ENCODE measurements at places on chromosomes 13 and 19.

DNA sequence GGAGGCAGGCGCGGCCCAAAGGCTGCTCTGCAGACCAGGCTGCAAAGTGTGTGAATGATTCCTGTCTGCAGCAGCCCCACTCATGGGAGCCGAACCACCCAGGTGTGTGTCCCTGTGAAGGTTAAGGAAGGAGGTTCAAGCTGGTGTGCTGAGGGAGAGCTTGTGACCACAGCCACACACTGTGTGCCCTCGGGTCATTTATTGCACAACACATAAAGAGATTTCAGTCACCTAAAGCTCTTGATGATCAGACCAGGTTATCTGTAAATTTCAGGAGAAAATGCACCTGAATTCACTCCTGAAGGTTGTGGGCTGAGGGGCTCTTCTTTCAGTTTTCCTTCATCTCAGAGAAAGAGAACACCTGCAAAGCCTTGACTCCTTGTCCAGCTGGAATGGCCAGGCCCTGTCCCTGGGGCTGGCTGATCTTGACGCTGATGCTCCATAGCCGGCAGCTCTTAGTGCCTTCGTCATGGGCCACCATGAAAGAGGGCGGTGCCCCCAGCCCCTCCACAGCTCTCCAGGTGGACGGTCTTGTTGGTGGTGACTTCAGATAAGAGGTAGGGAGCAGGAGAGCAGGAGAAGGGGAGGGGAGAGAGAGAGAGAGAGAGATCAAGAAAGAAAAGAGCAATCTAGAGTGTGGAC lies 110.8 kb upstream of the C1QTNF9B start:
- DNase-seq: no peak

GRCh38 chr13:76293751-76294150 lies 592.5 kb downstream of the KCTD12 start:
- DNase-seq: no peak

DNA sequence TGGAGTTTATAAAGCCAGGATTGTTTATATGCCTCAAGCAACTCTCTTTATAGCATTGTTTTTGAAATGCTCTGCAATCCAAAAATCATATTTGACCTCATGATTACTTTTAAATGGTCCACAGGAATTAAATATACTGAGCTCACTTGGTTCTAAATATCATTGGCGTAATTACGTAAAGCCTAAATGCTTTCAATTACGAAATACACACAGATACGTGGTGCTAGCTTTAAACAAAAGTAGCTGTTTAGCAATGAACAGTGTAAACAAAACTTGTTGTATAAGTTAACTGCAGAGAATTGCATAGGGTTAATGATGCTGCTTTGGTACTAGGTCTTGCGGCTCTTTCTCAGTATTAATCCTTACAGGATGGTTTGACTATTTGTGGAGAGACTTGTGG lies 346.6 kb downstream of the COG6 start:
- no peak for DNase-seq

GRCh38 chr19:40365613-40366401 lies 17.3 kb downstream of the PLD3 start:
- peak; percentile 5 for DNase-seq

DNA sequence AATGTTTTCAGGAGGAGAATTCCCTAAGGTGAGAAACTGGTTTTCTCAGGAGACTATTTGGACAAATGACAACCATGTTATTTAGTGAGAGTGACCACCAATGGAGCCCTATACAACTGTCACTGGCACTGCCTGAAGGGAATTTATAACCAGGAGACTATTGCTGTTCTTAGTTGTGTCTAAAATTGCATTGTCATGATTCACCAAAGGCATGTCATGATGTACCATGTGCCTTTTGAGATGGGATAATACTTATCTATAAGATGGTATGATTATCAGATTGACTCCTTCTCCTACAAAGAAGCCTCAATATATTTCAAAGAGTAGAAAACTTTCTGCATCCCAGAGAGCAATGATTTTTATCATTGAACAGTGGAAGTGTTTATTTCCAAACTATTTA lies 739.4 kb upstream of the GPC6 start:
- DNase-seq: no peak

- DNase-seq: no peak
These were observed 150.6 kb upstream of the RNF113B start for GRCh38 chr13:98327371-98328270.

DNA sequence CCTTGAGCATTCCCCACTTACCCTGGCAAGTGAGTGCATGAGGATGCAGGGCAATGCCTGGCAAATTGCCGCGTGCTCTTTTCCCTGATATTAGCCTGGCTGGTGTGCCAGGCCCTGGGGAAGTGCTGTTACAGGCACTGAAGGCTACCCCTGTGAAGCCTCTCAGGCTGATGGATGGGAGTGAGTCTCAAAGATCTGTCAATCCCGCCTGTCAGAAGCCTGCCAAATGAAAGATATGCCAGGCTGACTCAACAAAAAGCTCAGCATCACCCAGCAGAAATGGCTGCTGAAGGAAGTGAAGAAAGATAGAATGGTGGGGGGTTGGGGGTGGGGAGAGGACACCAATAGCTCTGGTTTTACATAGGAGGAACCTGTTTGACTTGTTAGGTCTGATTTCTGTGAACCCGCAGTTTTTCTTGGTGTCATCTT lies 112.1 kb downstream of the LACC1 start:
- DNase-seq: no peak

GRCh38 chr19:2476451-2477140 lies 669 bp downstream of the GADD45B start:
- no peak for DNase-seq

GRCh38 chr13:28597641-28598040 lies 61.3 kb upstream of the POMP start:
- DNase-seq: no peak

DNA sequence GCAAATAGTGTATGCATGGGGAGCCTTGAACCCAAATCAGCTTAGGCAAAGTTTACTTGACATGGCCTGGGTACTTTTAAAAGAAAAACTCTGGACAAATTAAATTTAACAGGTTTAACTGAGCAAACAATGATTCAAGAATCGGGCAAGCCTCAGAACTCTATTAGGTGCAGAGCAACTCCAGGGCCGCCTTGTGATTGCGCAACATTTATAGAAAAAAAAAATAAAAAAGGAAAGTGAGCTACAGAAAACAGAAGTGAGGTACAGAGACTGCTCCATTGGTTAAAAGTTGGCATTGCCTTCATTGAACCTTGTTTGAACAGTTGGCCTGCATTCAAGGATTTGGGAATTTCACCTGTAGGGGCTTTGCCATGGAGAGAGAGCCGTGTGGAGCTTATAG lies 421.0 kb upstream of the TSHZ3 start:
- no peak for DNase-seq

DNA sequence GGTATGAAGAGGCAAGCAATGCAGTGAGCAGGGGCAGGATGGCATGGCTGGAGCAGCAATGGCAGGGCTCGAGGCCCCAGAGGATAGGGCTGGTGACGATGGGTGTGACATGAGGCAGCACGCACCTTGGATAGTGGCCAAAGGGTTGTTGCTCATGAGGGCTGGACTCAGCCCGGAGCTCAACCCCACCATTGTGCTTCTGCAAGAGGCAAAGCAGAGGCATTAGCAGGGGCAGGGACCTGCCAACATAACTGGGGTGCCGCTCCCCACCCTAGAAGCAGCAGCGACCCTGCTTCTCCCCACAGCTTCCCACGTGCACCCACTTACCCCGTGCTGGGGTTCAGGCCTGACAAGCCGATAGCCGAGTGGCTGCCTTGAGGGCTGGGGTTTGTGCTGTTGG lies 15.8 kb downstream of the ZNF574 start:
- no peak for DNase-seq

DNA sequence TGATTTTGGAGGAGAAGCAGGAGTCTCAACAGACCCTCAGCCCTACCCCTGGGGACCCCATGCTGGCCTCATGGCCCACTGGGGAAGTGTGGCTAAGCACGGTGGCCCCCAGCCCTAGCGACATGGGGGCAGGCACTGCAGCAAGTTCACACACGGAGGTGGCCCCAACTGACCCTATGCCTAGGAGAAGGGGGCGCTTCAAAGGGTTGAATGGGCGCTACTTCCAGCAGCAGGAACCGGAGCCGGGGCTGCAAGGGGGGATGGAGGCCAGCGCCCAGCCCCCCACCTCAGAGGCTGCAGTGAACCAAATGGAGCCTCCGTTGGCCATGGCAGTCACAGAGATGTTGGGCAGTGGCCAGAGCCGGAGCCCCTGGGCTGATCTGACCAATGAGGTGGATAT lies 14.9 kb downstream of the NCAN start:
- no peak for DNase-seq

- DNase-seq: no peak
These were observed 1.4 kb upstream of the TSHZ3 start for GRCh38 chr19:31350693-31351055.

- DNase-seq: no peak
These were observed 16.2 kb downstream of the UNC13A start for GRCh38 chr19:17671906-17672305.

DNA sequence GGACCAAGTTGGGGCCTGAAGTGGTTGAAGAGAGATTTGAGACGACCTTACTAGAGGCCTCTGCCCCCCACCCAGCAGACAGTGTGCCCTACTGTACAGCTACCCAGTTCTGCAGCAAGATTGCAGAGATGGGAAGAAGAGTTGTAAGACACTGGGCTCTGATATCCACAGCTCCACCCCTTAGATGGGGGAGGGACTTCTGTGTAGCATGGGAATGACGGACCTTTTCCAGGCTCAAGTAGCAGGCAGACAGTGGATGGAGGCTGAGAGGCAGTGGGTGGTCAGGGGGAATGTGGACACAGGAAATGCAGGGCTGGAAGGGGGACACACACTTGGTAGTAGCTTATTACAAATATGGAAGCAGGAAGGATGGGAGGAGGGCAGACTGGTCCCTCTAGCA lies 13.0 kb downstream of the LRFN3 start:
- DNase-seq: no peak

DNA sequence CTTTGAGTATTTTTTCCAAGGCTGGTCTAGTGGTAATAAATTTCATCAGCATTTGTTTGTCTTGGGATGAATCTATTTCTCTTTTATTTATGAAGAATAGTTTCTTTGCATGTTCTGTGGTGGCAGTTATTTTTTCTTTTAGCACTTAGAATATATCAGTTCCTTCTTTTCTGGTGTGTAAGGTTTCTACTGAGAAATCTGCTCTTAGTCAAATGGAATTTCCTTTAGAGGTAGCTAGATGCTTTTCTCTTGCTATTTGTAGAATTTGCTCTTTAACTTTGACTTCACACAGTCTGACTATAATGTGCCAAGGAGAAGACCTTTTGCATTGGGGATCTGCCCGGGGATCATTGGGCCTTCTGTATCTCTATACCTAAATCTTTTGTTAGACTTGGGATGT lies 4.1 kb upstream of the SIGLEC6 start:
- no peak for DNase-seq

GRCh38 chr19:9308091-9308770 lies 1.4 kb downstream of the ZNF699 start:
- no peak for DNase-seq

GRCh38 chr19:55384131-55384919 lies at the start of gene TMEM238:
Gene TMEM238 (minus strand): TSS chr19:55384292. CDS start chr19:55384259, 33 bp downstream.
- no peak for DNase-seq

DNA sequence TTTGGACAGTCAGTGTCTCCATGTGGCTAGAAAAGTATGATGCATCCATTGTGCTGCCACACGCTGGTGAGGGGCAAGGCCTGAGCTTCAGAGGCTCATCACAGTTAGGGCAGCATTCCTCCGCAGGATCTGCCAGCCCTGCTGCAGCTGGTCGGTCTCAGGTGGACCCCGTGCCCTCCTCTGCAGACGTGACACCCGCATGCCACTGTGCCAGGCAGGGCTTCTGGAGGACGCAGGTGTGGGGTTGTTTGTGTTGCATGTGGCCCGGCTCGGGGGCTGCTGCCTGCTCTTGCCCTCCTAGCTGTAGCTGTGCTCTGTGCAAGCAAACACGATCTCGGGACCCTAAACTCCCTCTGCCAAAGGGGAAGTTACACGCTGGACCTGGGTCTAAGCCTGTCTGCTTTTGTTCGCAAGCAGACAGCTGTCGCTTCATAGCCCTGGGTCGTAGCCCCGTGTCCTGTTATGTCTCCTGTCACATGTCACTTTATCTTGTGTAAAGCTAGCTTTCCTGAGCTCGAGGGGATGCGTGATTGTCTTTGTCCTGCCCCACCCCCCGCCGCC lies 45.3 kb downstream of the SLC7A9 start:
- no peak for DNase-seq

GRCh38 chr13:61370520-61370919 lies 45.1 kb downstream of the PCDH20 start:
- no peak for DNase-seq

GRCh38 chr13:72521940-72522661 lies 205.3 kb downstream of the MZT1 start:
- no peak for DNase-seq

DNA sequence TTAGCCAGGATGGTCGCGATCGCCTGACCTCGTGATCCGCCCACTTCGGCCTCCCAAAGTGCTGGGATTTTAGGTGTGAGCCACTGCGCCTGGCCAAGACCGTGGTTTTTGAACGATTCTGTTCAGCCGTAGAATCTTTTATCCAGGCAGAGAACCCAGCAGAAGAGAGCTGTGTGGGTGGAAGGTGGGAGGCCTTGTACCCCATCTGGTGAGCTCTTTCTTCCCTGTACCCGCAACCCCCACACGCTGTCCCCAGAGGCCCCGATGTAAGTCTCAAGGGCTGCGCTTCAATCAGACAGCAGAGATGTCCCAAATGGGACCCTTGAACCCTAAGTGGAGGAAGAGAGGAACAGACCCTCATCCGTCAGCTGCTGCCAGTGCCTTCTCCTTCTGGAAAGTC lies 3.7 kb downstream of the SLC25A23 start:
- no peak for DNase-seq

- DNase-seq: no peak
These were observed 2.8 kb upstream of the DMPK start for GRCh38 chr19:45785097-45785496.

DNA sequence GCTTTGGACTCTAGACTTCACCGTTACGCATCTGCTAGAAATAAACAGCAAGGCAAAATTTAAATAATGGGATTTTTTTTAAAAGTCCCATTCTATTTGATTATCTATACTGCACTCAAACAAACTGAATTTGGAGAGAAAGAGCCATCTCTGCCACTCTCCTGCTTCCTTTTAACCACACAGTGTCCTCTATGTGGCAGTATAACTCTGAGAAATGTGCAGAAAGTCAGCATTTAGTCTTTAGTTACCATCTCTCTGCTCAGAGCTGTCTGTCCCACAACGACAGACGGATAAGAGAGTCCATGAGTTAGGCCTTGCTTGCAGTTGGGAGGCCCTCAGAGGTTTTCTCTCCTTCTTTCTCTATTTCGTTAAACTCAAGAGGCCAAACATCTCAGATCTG lies 21.2 kb downstream of the CCNA1 start:
- no peak for DNase-seq
